ENCODE measurements at places on chromosomes 11 and 22.
A peak's percentile ranks its signal among the peaks of the same experiment; 100 is the strongest.

DNA sequence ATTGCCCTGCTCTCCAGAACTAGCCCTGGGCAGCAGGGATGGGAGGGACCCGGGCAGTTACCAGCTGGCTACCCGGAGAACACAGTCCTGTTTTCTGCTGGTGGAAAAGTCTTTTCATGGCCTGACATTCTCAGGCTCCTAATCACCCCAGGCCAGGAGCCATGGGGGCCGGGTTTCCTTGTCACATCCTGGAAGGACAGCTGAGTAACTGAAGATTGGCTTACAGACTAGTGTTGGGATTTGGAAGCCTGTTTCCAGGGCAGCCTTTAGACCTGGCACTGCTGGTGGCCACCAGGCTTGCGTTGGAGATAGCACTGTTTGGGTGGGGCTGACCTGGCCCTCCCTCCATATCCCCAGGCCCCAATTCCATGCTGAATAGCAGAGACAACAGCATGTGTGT is 349.0 kb downstream of the CTTN start:
- no peak overlapping the region for H3K4me3 ChIP-seq
- DNase-seq: no peak
- peaks cover 10% of the 10 kb centered on the region for H3K27me3 ChIP-seq

DNA sequence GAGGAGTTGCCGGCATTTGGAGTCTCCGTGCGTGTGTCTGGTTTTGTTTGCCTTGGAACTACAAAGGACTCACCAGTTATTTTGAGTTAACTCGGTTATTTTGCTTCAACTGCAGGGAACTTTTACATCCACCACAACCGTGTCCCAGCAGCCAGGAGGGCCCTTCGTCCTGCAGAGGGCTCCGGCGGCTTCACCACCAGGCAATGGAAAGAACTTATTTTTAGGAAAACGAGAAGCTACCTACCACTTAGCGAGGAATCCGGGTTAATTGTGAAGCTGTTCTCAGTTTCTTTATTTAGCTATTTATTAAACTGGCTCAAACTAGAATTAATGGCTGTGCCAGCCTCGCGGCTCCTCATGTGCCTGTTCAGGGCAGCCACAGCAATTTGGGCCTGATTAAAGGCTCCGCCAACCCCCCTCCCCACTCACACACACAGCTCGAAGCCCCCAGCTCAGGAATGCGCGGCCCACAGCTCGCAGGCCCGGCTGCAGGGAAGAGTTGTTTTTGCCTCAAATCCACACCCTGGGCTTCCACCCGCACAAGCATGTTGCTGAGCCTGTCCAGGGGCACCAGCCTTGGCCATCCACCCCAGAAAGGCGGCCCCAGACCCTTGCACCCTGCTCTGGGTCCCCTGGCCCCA is 55.9 kb upstream of the FGF3 start:
- H3K27me3 ChIP-seq: peaks cover 6% of the 10 kb centered on the region
- H3K4me1 ChIP-seq: no peaks in the 10 kb centered on the region
- no peaks in the 10 kb centered on the region for H3K36me3 ChIP-seq
- no peak overlapping the region for H3K27ac ChIP-seq
- no peak overlapping the region for H3K4me3 ChIP-seq
- DNase-seq: no peak

DNA sequence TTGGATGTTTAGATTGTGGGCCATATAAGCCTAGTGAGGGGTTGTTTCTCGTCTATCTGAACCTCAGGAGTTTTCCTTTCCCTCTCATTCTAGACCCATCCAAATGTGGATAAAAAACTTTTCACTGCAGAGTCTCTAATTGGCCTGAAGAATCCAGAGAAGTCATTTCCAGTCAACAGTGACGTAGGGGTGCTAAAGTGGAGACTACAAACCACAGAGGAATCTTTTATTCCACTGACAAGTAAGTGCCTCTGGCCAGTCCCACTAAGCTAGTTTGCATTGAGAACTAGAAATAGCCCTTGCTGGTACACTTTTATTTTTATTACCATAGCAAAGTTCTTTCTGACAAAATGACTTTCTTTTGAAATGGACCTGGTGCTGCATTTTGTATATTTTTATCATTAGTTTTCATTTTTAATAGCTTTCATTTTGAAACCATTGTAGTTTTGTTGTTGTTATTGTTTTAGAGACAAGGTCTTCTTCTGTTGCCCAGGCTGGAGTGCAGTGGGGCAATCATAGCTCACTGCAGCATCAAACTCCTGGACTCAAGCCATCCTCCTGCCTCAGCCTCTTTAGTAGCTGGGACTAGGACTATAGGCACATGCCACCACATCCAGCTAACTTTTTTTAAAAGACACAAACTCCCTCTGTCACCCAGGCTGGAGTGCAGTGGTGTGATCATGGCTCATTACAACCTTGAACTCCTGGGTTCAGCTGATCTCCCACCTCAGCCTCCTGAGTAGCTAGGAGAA is 14.6 kb upstream of the PHLDB1 start:
- no peaks in the 10 kb centered on the region for H3K27me3 ChIP-seq
- peaks cover 34% of the 10 kb centered on the region for H3K36me3 ChIP-seq
- no peak overlapping the region for H3K27ac ChIP-seq
- DNase-seq: no peak
- no peak overlapping the region for H3K4me3 ChIP-seq
- H3K4me1 ChIP-seq: peaks cover 15% of the 10 kb centered on the region

DNA sequence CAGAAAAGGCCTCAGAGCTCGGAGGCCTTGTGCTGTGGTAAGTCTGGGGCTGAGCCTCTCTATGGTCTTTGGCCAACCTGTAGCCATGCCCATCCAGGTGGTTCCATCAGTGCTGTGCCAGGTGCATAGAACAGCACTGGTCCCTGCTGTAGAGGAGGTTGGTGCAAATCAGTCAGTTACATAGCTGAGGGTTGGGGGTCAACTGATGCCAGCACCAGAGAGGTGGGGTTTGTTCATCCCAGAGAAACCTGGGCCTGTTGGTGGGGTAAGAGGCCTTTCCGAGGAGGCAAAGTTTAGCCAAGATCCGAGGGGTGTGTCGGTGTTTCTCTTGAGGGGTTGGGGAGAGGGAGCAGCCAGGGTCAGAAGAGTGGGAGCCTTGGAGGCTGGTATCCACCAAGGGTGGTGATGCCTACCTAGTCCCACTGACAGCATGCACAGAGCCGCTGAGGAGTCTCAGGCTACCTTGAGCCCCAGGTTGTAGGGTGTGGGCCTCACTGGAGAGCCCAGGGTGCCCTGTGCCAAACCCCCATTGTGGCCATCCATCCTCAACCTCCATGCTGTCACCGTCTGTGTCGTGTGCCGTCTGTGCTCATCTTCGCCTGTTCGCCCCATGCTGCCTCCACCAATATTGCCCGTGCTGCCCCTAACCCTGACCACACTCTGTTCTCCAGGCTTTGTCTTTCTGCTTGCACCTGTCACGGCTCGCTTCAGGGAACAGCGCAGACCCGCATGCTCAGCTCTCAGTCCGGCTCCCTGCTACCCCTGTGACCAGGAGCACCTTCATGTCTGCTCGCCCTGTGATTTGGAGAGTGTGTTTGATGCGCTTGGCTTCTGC is 78.7 kb upstream of the SUSD2 start:
- H3K27me3 ChIP-seq: no peaks in the 10 kb centered on the region
- no peak for DNase-seq
- H3K36me3 ChIP-seq: peaks cover 29% of the 10 kb centered on the region
- H3K4me1 ChIP-seq: peaks cover 20% of the 10 kb centered on the region

DNA sequence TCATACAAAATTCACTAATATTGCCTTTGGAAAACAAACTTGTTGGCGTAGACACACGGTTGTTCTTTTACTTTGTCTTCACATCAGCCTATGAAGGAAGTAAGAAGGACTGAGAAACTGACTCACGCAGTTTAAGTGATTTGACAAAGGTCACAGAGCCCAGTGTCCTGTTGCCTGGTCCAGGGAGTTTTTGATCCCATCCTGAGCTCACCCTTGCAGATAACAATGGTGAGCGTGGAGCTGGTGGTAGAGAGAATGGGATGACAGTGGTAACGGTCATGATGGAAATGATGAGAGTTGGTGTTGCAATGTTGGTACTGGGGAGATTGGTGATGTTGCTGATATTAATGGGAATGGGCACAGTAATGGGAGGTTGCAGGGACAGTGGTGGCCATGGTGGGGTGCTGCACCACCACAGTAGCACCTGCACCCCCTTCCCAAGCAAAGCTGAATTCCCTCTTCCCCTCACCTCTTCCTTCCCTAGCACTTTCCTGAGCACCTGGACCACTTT is 22.0 kb downstream of the CREB3L1 start:
- peaks cover 11% of the 10 kb centered on the region for H3K4me1 ChIP-seq
- DNase-seq: no peak
- H3K27me3 ChIP-seq: peaks cover 6% of the 10 kb centered on the region
- H3K36me3 ChIP-seq: no peaks in the 10 kb centered on the region
- no peak overlapping the region for H3K4me3 ChIP-seq

GRCh38 chr11:17257196-17257595 is 19.3 kb upstream of the NUCB2 start:
- H3K27ac ChIP-seq: no peak overlapping the region
- no peaks in the 10 kb centered on the region for H3K36me3 ChIP-seq
- no peak overlapping the region for H3K4me3 ChIP-seq
- H3K27me3 ChIP-seq: peaks cover under 1% of the 10 kb centered on the region
- no peak for DNase-seq

- peaks cover 49% of the 10 kb centered on the region for H3K4me1 ChIP-seq
- no peak for DNase-seq
- peak overlapping the region; percentile 31 for H3K27ac ChIP-seq
- H3K27me3 ChIP-seq: no peaks in the 10 kb centered on the region
Measured at GRCh38 chr22:20469110-20469868, 26.3 kb downstream of the KLHL22 start.

GRCh38 chr11:74689666-74690065 is 41.6 kb downstream of the CHRDL2 start:
- no peak overlapping the region for H3K4me3 ChIP-seq
- no peak for DNase-seq
- H3K27me3 ChIP-seq: no peaks in the 10 kb centered on the region
- no peaks in the 10 kb centered on the region for H3K36me3 ChIP-seq

- no peak overlapping the region for H3K27ac ChIP-seq
- no peak for DNase-seq
- no peaks in the 10 kb centered on the region for H3K27me3 ChIP-seq
- H3K36me3 ChIP-seq: peaks cover 5% of the 10 kb centered on the region
- H3K4me1 ChIP-seq: no peaks in the 10 kb centered on the region
Measured at GRCh38 chr11:66531841-66532240, 14.0 kb downstream of the ZDHHC24 start.

- H3K4me3 ChIP-seq: no peak overlapping the region
- no peak for DNase-seq
- H3K4me1 ChIP-seq: no peaks in the 10 kb centered on the region
- no peaks in the 10 kb centered on the region for H3K36me3 ChIP-seq
- H3K27ac ChIP-seq: no peak overlapping the region
Measured at GRCh38 chr11:68727783-68728182, 23.5 kb downstream of the TESMIN start.

- peaks cover 57% of the 10 kb centered on the region for H3K4me1 ChIP-seq
- peak overlapping the region; percentile 39 for H3K27ac ChIP-seq
- H3K27me3 ChIP-seq: no peaks in the 10 kb centered on the region
- no peak for DNase-seq
Measured at GRCh38 chr22:30176431-30176830, 70.1 kb downstream of the LIF start.

DNA sequence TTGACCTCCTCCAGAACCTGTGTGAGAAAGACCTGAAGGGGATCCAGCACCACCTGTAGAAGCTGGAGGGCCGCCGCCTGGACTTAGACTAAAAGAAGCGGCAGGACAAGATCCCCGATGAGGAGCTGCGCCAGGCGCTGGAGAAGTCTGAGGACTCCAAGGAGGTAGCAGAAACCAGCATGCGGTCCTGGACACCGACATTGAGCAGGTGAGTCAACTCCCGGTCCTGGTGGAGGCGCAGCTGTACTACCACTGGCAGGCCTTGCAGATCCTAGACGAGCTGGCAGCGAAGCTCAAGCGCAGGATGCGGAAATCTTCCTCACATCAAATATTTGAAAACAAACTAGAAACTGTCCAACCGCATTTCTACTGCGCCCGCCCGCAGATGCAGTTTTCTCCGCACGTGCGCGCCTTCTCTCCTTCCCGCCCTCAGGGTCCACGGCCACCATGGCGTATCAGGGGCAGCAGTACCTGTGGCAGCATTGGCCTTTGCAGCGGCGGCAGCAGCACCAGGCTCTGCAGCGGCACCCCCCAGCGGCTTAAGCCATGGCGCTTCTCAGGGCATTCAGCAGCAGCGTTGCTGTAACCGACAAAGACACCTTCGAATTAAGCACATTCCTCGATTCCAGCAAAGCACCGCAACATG is 10.2 kb downstream of the CLDN25 start:
- no peaks in the 10 kb centered on the region for H3K36me3 ChIP-seq
- H3K4me3 ChIP-seq: no peak overlapping the region
- H3K27ac ChIP-seq: no peak overlapping the region
- H3K27me3 ChIP-seq: peaks cover 11% of the 10 kb centered on the region

- H3K4me3 ChIP-seq: no peak overlapping the region
- H3K27ac ChIP-seq: no peak overlapping the region
- no peaks in the 10 kb centered on the region for H3K4me1 ChIP-seq
- H3K27me3 ChIP-seq: peaks cover 4% of the 10 kb centered on the region
Measured at GRCh38 chr11:33396361-33396760, 139.2 kb downstream of the HIPK3 start.

GRCh38 chr11:113723787-113724186 is 17.7 kb upstream of the TMPRSS5 start:
- no peaks in the 10 kb centered on the region for H3K27me3 ChIP-seq
- no peak for DNase-seq
- H3K36me3 ChIP-seq: peaks cover 19% of the 10 kb centered on the region
- H3K4me1 ChIP-seq: no peaks in the 10 kb centered on the region
- H3K4me3 ChIP-seq: no peak overlapping the region
- no peak overlapping the region for H3K27ac ChIP-seq

- H3K4me3 ChIP-seq: no peak overlapping the region
- peaks cover 8% of the 10 kb centered on the region for H3K27me3 ChIP-seq
- no peaks in the 10 kb centered on the region for H3K36me3 ChIP-seq
Measured at GRCh38 chr22:43827003-43827735, 15.1 kb upstream of the EFCAB6 start.

GRCh38 chr22:45962434-45962718 is 14.6 kb downstream of the WNT7B start:
- no peak for DNase-seq
- peaks cover 8% of the 10 kb centered on the region for H3K27me3 ChIP-seq
- no peaks in the 10 kb centered on the region for H3K4me1 ChIP-seq
- H3K4me3 ChIP-seq: no peak overlapping the region
- no peak overlapping the region for H3K27ac ChIP-seq

- peaks cover 15% of the 10 kb centered on the region for H3K36me3 ChIP-seq
- H3K4me3 ChIP-seq: no peak overlapping the region
- no peaks in the 10 kb centered on the region for H3K4me1 ChIP-seq
- no peak for DNase-seq
Measured at GRCh38 chr22:35467681-35468434, 67.9 kb downstream of the MCM5 start.

DNA sequence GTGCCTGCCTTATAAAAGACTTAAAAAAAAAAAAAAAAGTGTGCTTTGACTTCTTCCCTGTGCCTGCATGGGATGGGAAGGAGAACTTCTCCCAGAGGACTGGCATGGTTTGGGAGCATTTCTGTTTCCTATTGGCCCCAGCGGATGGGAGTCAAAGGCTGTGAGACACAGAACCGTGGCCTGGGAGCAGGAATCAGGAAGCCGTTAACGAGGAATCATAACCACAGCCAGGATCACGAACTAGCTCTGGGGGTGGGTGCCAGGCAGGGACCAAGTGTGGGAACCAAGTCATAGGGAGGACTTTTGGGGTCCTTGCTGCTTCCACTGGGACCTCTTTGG is 526 bp downstream of the C1QTNF6 start:
- no peak for DNase-seq
- H3K4me3 ChIP-seq: no peak overlapping the region
- no peaks in the 10 kb centered on the region for H3K27me3 ChIP-seq
- peaks cover 6% of the 10 kb centered on the region for H3K36me3 ChIP-seq
- no peak overlapping the region for H3K27ac ChIP-seq
- peaks cover 26% of the 10 kb centered on the region for H3K4me1 ChIP-seq

- H3K27ac ChIP-seq: no peak overlapping the region
- H3K36me3 ChIP-seq: no peaks in the 10 kb centered on the region
- no peak overlapping the region for H3K4me3 ChIP-seq
- peaks cover 25% of the 10 kb centered on the region for H3K27me3 ChIP-seq
- no peak for DNase-seq
Measured at GRCh38 chr11:120807414-120808150, 216.3 kb upstream of the TBCEL start.

Measured in activated naive CD4-positive, alpha-beta T cell treated with anti-CD3 and anti-CD28 coated beads for 36 hours (primary cell).